ENCODE measurements at places on chromosomes 7 and 10. TPM values are rescaled to one million over a fixed set of nuclear protein-coding genes. Genes with fewer than 3 reads are reported as not detected.

GRCh38 chr7:77537778-77538280 is 734 bp downstream of the PTPN12 start:
- peak; percentile 21 for DNase-seq

DNA sequence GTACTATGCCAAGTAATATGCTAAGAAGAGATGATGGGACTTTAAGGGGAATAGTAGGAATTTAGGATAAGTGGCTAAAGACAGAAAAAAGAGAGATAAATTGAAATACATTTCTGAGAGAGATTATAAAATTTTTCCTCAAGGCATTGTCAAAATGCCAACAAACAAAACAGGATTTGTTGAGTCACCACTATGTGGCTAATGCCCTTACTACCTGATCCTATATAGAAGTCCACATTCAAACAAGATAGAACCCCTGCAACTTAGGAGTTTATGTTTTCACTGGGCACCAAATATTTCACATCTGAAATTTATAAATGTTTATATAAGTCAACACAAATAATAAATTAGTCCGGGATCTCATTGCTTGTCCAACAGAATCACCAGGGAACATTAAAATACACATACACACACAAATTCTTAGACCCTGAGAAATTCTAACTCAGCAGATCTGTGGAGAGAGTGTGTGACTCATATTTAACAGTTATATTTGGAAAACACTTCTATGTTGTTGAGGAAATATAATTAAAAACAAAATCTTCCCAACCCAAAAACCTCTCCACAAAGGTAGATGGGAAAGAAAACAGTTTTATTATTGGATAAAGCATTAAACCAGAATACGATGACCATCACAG is 154.3 kb downstream of the PPP1R3A start:
- DNase-seq = no peak

GRCh38 chr10:114593816-114594468 is 64.1 kb downstream of the ABLIM1 start:
- DNase-seq = no peak

DNA sequence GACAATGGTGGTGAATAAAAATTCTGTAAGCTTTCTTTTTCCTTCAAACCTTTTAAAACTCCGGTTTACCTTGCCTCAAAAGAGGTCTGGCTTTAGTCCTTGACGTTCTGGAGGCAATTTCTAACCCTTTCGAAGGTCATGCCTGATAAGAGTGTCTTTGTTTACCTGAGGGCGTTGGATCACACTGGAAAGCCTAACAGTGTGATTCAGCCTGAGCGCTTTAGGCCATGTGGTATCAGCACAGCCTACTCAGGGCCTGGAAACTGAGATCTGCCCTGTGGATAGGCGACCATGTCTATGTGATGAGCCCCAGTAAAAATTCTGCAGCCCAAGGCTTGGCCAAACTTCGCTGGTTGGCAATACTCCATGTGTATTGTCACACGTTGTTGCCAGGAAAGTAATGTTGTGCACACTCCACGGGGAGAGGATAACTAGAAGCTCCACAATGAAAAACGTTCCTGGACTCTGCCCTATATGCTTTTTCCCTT is 10.7 kb downstream of the CCDC6 start:
- DNase-seq = no peak

GRCh38 chr10:94607111-94607510 is 61.5 kb downstream of the HELLS start:
- no peak for DNase-seq

GRCh38 chr7:32059289-32060011 is 10.8 kb downstream of the PDE1C start:
- DNase-seq = no peak

- DNase-seq = peak; percentile 76
Measured at GRCh38 chr7:114922026-114922651, at the start of gene MDFIC. TSS of gene MDFIC (plus strand) at chr7:114922094. CDS start at chr7:114923034, 940 bp downstream.

The FZD1 gene
- total RNA-seq = 0.14 TPM

The PRPS1L1 gene
- total RNA-seq = not detected
